Left lung (tissue), 14 donors: ENCODE measurements at places on chromosomes 6 and 20.

GRCh38 chr6:47278545-47278944, 31.2 kb downstream of the TNFRSF21 start:
- no peak for DNase-seq

GRCh38 chr6:90459225-90459758, 127.6 kb downstream of the MAP3K7 start:
- DNase-seq = no peak

GRCh38 chr6:3318821-3319540, 60.2 kb downstream of the PSMG4 start:
- DNase-seq = no peak

GRCh38 chr6:150691463-150691862, 91.8 kb downstream of the PLEKHG1 start:
- no peak for DNase-seq
